Right cardiac atrium (tissue), 5 donors: ENCODE measurements at places on chromosomes 1 and 21. TPM values are rescaled to one million over a fixed set of nuclear protein-coding genes. Genes with fewer than 3 reads are reported as not detected.
A peak's percentile ranks its signal among the peaks of the same experiment; 100 is the strongest.

DNA sequence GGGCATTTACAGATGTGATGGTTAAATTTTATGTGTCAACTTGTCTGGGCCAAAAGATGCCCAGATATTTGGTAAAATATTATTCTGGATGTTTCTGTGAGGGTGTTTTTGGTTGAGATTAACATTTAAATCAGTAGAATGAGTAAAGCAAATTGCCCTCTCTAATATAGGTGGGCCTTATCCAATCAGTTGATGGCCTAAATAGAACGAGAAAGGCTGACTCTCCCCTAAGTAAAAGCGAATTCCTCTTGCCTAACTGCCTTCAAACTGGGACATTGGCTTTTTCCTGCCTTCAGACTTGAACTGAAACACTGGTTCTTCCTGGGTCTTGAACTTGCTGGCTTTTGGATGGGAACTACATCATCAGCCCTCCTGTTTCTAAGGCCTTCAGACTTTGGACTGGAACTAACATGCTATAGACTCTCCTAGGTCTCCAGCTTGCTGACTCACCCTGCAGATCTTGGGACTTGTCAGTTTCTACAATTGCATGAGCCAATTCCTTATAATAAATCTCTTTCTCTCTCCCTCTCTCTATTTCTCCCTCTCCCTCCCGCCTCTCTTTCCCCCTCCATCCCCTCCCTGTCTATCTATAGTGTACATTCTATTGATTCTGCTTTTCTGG, 10.2 kb upstream of the NAV1 start:
- DNase-seq = no peak

GRCh38 chr1:175320804-175321203, 128.2 kb upstream of the KIAA0040 start:
- no peak for DNase-seq

The PRRX1 gene
- total RNA-seq = 60.3 TPM

DNA sequence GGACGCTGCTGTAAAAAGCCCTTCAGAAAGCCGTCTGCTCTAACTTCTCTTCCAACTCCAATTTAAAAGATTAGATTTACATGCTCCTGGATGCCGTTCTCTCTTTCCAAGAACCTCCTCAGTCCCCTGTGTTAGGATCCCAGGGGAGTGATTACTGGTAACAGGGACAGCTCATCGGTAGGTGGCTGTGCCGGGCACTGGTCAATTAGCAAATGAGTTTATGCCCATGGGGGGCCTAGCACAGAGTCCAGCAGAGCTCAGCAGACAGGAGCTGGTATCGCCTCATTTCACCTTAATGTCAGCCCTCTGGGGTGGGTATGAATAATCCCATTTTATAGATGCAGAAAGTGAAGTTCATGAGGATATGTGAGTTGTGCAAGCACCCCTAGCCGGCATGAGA, 191.9 kb downstream of the GRIK3 start:
- peak; percentile 6 for DNase-seq

The APCS gene
- not detected for total RNA-seq

The TCEANC2 gene
- total RNA-seq = 4.3 TPM

The NMNAT2 gene
- total RNA-seq = 54.4 TPM

DNA sequence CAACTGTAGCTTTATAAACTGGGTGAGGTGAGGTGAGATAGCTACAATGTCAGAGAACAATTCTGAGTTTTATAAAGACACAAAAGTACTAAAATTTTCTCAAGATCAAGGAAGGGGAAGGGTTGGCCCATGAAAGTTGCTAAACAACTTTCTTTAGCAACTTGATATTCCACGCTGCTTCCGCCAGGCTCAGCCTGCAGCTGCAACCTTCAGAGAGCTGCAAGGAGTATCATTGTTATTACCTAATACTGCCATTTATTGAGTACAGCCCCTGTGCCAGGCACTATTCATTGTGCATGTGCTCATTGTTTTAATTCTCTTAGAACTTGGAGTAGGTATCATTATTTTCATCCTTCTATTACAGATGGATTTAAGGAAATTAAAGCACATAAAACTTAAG, 34.1 kb upstream of the SUCO start:
- DNase-seq = no peak

The CLCA1 gene
- not detected for total RNA-seq
